ENCODE measurements at places on chromosomes 6 and 20.

DNA sequence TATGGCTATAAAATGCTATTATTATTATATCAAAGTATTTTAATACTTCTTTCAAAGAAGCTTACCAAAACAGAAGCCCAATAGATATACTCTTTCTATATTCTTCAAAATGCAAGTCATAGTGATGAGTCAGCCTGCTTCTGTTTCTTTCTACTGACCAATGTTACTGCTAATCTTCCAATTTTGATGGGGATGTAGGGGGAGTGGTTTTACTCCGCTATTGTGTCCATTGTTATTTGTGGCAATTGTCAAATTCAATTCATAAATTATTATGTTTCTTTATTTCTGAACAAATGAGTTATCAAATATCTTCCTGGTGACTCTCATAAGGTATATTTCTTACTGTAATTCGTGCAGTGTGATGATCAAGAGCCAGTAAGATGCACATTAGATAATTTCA is 221.5 kb upstream of the DEFB112 start:
- no peak for DNase-seq

GRCh38 chr20:24693466-24694156 is 224.2 kb downstream of the SYNDIG1 start:
- no peak for DNase-seq

- no peak for DNase-seq
Observed at GRCh38 chr6:16396497-16397319, 158.3 kb downstream of the GMPR start.

DNA sequence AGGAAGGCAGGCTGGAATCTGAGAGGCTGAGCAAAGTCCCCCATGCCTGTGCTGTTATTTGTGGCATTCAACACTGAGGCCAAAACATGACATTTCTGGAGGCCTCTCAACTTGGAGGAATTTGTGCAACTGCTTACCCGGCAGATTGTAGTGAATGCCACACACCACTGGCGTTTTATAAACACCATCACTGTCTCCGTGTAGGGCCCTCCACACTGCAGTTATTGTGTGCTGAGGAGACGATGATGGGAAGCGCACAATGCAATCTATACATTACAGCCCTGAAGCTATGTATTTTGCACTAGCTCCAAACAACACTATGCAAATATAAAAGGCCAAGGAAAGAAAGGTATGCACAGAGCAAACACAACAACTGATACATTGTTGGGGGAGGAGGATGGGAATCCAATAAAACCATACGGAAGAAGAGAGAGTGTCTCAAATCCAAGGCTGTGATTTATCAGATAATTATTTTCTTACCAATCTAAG is 106.5 kb downstream of the SMLR1 start:
- no peak for DNase-seq

GRCh38 chr6:116278854-116279231 is 887 bp downstream of the TSPYL1 start:
- DNase-seq, result no peak

DNA sequence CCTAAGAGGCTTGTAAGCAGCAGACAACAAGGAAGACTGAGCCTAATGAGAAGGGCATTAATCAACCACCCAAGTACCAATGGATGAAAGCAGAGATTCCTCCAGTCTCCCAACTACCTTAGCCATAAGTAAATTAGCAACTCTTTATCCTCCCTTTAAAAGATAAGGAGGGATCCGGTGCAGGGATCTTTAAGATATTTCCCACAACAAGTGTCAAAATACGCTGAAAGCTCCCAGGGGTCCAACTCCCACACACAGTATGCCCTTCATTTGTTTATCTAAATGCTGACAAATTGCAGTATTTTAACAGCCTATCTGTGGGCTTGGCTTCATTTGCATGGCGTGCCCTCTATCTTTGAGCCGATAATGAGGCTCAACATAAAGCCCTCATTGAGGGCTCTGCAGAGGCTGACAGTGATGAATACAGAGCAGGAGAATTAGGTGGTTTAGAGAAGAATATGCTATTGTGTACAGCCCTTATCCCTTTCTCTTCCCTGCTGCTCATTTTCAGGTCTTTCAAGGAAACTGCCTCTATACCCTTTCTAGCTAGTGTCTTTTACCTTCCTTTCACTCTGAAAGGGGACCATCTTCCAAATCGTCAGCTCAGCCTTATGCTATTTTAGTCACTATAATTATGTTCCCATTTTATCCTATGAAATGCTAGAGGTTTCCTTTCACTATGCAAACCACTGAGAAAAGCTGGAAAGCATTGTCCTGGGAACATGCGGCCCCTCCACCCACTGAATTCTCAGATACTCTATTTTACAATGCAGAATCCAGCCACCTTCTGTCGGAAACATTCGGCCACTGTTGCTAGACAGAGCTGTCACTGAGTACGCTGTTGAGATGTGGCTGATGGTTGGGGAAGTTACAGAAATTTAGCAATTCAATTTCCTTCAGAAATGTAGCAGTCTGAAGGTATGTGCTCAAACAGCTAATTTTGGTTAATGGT is 575.2 kb upstream of the JAG1 start:
- no peak for DNase-seq

- DNase-seq, result no peak
Observed at GRCh38 chr6:4088704-4089103, 9.8 kb upstream of the FAM217A start.

DNA sequence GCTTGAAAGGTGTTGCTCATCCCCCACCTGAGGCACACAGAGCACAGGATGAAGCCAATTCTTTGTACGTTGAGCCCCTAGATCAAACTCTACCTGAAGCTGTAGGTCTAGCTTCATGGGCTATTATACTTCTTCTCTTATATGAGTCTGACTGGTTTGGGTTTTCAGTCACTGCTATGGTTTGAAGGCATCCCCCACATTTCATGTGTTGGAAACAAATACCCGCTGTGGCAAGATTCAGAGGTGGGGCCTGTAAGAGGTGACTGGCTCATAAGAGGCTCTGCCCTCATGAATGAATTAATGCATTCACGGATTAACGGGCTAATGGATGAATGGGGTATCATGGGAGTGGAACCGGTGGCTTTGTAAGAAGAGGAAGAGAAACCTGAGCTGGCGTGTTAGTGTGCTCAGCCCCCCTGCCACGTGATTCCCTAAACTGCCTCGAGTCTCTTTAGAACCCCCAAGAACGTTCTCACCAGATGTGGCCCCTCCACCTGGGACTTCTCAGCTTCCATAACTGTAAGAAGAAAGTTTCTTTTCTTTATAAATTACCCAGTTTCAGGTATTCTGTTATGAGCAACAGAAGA is 39.2 kb downstream of the PREX1 start:
- no peak for DNase-seq

DNA sequence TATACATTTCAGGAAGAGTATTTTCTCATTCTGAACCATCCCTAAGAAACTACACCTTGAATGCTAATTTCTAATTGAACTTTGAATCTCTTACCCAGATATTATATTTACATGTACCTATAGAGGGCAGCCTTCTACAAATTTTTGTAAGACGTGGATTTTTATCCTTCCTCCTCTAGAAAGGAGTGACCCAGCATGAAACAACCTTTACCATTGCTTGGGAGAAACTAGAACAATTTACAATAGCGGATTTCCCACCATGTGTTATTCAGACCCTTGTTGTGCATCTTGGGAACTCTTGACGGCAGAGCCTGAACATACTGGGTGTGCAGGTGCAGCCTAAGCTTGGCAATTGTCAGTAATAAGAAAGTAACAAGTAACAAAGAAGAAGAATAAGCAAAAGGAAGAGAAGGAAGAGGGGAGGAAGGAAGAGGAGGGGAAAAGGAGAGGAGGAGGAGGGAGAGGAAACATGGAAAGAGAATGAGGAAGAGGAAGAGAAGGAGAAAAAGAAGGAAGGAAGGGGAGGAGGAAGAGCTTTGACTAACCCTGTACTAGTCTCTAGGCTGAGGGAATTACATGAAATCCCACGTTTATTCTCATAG is 10.8 kb upstream of the TAAR1 start:
- DNase-seq, result no peak

GRCh38 chr6:53041356-53041755 is 23.8 kb upstream of the FBXO9 start:
- DNase-seq, result no peak

DNA sequence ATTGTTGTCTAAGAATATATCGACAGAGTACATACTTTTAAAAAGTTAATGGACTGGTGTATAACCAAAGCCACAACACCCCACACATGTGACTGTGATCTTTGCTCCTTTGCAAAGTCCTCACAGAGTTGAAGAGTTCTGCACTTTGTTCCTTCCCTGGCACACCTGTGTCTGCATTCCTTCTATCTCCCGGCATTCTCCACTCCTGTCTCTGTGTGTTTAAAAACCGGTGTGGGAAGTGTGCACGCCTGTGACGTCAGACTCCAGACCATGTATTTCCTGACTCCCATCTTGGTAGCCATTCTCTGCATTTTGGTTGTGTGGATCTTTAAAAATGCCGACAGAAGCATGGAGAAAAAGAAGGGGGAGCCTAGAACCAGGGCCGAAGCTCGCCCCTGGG is at the start of gene IYD:
TSS of gene IYD (plus strand) at position 251 of the 400 bp plus-strand sequence. CDS start at position 271, 20 bp downstream.
- no peak for DNase-seq

DNA sequence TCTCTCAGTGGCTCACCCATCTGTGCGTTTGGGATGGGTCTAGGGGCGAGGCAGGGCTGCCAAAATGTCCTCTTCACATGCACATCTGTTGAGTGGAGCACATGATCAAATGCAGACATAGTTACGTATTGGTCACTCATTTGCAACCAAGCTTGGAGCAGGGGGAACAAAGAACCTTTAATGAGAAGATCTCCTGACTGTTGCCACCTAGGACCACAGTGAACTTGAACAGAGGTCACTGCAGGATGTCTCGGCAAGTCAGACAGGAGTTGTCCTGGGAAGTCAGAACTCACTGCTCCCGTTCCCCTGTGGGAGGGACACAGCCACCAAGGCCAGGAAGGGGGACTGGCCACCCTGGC is 73.4 kb downstream of the SSR1 start:
- no peak for DNase-seq

GRCh38 chr6:169978615-169979161 is 227.3 kb downstream of the ERMARD start:
- DNase-seq, result no peak

- DNase-seq, result no peak
Observed at GRCh38 chr6:5132731-5133130, 47.6 kb downstream of the PPP1R3G start.

GRCh38 chr6:85348643-85349042 is 101.2 kb upstream of the NT5E start:
- no peak for DNase-seq

DNA sequence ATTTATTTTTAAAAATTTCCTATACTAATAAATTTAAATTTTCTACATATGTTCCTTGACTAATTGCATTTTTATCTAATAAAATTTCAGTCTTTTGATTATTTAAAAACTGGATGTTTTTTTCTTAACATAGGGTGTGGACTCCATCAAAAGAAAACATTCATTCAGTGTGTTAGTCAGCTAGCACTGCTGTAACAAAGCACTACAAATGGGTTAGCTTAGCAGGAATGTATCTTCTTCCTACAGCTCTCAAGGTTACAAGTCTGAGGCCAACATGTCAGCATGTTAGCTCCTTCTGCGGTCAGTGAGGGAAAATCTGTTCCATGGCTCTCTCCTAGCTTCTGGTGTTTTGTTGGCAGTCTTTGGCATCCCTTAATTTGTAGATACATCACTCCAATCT is 32.5 kb downstream of the FRK start:
- no peak for DNase-seq

DNA sequence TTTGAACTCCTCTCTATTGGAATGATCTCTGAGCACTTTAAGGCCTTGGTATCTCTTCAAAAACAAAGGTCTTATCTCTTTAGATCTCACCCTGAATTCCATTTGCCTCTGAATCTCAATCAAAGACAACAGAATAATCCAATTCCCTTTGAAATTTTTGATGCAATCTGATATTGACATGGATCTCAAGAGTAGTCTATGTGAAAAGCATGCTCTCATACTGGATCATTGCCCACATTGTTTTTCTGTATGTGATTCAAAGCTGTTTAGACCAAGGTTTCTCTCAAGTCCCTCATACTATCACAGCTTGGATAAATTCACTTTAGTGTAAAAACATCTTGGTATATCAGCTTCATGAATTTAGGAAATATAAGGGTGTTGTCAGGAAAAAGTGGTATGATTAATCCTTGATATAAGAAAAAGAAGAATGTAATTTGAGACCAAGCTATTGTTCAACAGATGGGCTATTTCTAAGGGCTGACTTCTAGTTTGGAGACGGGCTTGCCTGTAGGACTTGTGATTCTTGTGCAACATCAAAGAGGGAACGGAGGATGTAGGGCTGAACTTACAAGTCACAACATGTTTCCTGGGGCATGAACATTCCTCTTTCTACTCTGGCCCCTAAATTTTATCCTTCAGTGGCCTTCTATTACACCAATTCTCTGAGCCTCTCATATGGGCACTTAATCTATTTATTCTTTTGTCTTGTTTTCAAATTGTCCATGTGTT is 77.9 kb upstream of the CITED2 start:
- no peak for DNase-seq

DNA sequence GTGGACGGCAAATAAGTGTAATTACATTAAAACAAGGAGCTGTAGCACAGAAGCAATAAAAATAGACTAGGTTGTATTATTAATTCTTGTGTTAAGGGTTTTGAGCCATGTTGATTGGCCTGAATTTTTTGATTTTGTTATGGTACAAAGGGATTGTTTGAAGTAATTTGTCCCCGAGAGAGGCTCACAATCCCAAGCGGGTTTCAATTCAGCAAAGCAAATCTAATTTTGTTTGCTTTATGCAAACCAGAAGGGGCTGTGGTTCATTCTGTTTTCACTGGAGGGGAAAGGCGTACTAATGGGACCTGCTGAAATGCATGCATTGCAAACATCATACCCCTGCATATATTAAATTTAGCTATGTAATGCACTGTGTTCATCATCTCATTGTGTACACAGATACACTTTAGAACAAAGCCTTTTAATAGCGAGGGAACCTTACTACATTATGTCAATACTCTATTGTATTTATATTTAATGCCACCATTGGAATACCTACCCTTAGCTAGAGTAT is 379.5 kb upstream of the POU3F2 start:
- no peak for DNase-seq

DNA sequence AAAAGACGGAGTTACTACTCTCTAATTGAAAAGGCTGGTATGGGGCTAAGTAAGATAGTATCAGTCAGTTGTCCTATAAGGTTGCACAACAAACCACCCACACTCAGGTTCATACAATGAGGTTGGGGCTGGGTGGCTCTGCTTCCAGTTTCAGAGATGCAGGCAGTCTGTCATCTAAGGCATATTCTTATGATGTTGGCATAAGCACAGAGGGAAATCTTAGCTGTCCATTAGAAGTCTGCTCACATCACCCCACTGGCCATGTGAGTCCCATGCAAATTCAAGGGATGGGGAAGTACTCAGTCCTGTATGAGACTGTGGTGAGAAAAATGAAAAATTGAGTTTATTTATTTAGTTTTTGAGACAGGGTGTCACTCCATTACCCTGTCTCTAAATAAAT is 118.6 kb downstream of the LAMP5 start:
- DNase-seq, result no peak

- DNase-seq, result no peak
Observed at GRCh38 chr20:37382482-37383120, 36.7 kb downstream of the SRC start.

GRCh38 chr6:106736502-106736901 is 107.1 kb downstream of the QRSL1 start:
- no peak for DNase-seq

All from stimulated activated CD8-positive, alpha-beta memory T cell treated with anti-CD3 and anti-CD28 coated beads, Interleukin-2, amount 100 ng/mL, for 48 hours (primary cell).